ENCODE measurements at places on chromosomes 11 and 22.

DNA sequence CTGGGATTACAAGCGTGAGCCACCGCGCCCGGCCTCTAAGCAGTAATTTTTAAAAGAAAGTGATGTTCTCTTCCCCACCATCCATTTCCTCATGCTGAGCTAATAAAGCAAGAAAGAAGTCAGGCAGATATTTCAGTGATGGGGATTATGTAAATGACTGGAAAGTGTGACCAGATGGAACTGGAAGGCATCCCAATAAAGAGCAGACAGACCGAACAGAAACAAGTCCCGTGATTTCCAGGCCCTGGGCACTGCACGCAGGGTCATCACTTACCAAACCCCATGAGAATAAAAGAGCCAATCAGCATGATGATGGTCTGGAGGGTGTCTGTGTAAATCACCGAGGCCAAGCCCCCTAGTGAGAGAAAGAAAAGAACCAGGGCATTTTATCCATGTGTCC lies 18.2 kb downstream of the SLC5A4 start:
- DNase-seq = no peak

DNA sequence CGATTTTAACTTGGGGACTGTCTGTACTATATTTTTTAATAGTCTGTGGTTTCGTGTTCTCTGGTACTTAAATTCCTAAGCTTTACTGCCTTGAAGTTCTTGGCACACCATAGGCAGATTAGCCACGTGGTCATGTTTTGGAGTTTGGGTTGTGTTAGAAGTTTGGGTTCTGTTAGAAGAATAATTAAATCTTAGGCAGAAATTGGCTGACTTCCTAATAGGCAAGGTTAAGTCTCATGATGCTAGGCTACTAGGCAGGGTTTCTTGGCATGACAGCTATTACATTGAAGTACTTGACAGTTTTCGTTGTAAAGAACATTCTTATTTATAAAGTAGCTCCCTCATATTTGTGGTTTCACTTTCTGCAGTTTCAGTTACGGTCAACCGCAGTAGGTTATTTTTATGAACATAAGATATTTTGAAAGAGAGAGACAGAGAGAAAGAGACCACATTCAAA lies 30.0 kb upstream of the MMP7 start:
- DNase-seq = peak; percentile 52

DNA sequence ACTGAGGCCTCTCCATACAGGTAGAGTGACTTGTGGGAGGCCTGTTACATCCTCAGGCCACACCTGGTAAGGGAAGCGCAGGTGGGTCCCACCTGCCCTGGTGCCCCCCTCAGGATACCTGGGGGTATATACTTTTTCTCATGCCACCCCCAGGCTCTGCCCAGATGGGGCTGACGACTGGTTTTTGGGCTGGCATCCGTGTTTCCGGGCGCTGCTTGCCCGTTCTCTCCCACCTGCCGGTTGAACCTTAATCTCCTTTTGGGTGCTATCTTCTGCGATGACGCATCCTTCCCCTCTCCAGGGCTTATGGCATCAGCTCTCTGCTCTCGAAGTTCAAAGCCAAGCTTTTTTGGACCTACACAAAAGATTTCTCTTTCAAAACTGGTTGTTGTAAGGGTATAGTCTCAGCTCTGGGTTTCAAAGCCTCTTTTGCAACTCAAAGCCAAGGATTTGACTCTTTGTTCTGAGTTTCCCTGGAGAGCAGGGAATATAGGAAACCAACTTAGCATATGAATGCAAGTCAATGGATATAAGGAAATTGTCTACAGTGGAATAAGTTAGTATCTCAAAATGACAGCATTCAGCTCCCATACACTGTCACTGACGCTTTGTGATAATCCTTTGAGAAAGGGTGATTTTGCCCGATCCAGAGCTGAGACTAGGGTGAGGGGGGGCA lies 8.6 kb upstream of the LRRC10B start:
- no peak for DNase-seq

GRCh38 chr11:111550258-111550657 lies 9.7 kb downstream of the LAYN start:
- DNase-seq = no peak

GRCh38 chr22:22787786-22788459 lies 99.7 kb upstream of the IGLL5 start:
- peak; percentile 36 for DNase-seq

DNA sequence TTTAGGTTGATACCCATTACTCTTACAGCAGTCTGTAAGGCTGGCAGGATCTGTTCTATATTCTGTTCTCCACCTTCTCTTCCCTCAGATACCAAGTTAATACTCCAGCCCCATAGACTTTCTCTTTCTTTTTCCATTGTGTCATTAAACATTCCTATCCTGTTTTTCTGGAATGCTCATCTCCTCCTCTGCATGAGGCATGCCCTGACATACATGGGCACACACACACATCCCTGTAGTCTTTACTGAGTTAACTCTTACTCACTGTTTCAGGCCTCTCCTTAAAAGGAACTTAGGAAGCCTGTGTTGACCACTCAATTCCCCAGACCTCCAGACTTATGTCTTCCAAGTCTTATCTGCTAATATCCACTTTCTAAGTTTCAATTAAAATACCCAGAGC lies 476.8 kb downstream of the METTL15 start:
- DNase-seq = no peak

GRCh38 chr11:109374441-109374840 lies 47.5 kb upstream of the C11orf87 start:
- no peak for DNase-seq

GRCh38 chr11:57566005-57566904 lies 1.2 kb downstream of the UBE2L6 start:
- DNase-seq = peak; percentile 45

- DNase-seq = no peak
Measured at GRCh38 chr22:48320048-48320682, 1507.5 kb downstream of the BRD1 start.

- no peak for DNase-seq
Measured at GRCh38 chr22:28395920-28396753, 283.5 kb downstream of the TTC28 start.

DNA sequence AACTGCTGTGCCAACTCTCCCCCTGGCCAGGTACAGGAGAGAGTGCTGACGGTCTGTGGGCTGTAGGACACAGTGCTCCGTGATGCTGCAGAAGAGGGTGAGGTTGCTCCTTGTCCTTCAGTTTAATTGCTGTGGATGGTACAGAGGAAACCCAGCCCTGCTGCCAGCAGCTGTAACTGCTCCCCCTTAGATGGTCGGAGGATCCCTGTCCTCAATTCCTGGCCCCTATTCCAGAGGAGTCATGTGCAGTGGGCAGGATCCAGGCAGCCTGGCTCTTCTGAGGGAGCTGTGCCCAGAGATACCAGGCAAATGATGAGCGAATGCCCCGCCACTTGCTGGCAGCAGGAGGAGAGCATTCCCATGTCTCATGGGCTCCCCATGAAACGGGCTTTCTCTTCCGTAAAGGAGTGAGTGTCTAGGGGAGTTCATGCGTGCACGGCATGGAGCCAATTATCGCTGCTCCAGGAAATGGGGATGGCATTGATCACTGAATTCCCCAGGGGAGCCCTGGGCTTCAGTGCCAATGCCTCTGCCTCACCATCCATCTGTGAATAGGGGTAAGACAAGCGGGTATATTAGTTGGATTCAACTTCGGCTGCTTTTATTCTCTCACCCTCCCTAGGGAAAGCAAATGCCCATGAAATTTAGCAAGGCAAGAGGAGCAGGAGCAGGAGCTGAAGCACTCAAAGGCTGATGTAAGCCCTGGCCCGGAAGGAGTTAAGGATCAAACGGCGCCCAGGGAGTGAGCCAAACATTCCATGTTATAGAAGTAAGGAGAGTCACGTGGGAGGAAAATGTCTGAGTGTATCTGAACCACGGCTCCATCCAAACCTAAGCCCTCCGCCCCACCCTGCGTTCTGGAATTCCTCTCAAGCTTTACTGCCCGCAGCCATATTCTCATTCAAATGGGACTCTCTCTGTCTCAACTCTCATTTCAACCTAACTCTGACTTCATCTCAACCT lies 51.0 kb upstream of the CSNK2A3 start:
- no peak for DNase-seq

DNA sequence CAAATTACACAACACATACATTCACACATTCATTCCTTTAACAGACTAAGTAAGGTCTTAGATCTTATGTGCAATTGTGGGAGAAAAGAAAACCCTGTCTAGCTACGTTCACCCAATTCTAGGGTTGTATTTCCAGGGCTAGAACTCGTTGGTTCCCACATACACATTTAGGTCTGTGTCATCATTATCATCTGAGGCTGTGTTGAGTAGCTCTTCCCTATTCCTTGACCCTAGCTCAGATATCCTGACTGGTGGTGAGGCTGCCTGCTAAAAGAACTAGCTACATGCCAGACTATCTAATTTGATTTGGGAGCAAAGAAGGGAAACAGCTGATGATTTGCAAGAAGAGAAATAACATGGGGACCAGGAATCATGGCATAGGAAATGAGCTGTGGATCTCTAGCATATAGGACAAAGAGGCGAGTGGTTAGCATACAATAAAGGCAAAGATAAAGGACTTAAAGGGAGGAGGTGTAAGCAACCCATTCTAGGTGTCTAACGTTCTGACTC lies 27.5 kb upstream of the OR10G7 start:
- DNase-seq = no peak

DNA sequence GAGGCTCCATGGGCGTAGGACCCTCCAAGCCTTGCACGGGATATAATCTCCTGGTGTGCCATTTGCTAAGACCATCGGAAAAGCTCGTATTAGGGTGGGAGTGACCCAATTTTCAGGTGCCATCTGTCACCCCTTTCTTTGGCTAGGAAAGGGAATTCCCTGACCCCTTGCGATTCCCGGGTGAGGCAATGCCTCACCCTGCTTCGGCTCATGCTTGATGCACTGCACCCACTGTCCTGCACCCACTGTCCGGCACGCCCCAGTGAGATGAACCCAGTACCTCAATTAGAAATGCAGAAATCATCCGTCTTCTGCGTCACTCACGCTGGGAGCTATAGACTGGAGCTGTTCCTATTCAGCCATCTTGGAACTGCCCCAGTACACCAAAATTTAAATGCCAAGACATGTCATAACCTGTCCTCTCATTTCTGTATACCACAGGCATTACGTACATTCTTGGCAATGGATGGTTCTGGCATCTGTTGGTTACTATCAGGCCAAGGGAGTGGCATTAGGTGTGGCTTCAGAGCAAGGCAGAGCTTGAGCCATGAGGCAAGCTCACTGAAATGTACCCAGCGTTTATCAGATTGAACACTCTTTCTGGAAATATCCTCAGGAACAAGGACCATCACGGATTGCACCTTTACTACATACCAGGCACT lies 95.4 kb upstream of the GALNT18 start:
- no peak for DNase-seq

DNA sequence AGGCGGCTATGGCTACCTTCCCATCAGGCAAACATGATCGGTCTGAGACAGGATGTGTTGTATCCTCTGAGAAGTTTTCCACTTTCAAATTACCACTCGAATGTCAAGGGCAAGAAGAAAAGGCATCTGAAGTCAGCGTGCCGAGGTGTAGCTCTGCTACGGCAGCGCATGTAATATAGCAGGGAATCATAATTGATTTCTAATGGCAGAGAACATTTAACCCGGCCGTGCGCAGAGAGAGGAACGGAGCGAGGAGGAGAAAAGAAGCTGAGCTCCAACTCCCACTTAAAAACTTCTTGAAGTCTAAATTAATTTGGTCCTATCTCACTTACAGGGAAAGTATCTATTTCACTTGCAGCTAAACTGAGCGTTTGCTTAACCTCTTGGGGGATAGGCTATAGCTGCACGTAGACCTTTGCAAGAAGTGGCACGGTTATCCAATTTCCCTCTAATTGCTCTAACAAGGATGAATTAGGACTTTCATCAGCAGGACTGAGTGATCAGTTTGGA lies 137.3 kb upstream of the KIRREL3 start:
- no peak for DNase-seq

GRCh38 chr11:75714211-75714610 lies 3.4 kb upstream of the MOGAT2 start:
- no peak for DNase-seq

DNA sequence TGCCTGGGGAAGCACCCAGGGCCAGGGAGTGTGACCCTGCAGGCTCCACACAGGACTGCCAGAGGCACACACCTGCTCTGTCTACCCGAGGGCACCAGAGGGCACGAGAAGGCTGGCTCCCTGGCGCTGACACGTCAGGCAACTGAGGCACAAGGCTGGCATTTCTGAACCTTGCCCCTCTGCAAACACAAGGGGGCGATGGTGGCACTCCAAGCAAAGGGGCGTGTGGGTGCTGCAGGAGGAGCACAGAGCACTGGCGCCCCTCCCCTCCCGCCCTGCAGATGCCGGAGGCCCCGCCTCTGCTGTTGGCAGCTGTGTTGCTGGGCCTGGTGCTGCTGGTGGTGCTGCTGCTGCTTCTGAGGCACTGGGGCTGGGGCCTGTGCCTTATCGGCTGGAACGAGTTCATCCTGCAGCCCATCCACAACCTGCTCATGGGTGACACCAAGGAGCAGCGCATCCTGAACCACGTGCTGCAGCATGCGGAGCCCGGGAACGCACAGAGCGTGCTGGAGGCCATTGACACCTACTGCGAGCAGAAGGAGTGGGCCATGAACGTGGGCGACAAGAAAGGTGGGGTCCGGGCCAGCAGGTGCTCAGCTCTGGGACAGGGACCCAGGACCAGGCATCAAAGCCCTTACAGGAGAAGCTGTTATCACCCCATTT lies 20.8 kb upstream of the TXNRD2 start:
- peak; percentile 79 for DNase-seq
